ENCODE measurements at places on chromosomes 16 and 17.
A peak's percentile ranks its signal among the peaks of the same experiment; 100 is the strongest.

DNA sequence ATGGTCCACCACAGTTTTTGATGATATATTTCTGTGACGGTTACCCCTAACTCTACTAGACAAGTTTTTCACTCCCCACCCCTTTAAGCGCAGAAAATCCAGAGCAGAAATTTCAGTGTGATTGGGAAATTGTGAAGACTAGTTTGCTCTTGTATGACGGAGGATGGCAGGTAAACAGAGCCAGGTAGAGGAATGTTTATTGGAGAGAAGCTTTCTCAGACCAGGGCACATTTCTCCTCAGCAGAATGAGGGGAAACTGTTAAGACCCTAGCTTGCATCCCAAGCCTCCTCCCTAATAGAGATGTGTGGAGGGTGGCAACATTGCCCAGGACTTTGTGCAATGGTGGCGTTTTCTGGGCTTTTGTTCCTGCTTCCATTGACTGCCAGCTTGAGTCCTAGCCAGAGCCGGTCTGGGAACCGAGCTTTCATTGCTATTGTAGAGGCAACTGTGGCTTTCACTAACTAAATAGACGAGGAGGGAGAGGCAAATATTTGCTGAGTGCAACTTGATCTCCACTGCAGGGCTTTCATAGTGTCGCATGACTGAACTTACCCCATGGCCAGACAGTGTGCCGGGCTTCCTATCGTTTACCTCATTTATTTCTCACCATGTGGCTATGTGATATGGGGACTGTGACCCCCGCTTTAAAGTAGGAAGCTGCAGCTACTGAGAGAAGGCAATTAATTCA, 159.6 kb upstream of the MPHOSPH6 start:
- DNase-seq = no peak

GRCh38 chr17:45748731-45749310, 35.3 kb upstream of the CRHR1 start:
- DNase-seq = no peak

GRCh38 chr17:78132084-78132676, 1.6 kb downstream of the TMC8 start:
- no peak for DNase-seq

DNA sequence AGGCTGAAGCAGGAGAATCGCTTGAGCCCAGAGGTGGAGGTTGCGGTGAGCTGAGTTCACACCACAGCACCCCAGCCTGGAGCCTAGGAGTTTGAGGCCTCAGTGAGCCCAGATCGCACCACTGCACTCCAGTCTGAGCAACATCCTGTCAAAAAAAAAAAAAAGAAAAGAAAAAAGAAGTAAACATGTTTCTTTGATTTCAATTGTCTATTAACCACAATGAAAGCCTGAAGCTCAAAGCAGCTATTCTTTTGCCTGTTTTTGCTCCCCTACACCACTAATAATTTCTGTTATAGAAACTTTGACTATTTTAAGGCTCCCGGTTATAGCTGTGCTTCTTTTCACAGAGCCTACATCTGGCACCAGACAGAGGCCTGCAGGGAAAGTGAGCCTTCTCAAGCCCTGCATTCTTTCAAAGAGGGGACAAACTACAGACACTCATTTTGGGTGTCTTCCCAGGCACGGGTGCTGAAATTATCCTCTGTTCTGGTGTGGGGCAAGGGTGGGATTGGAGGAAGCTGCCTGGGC, 14.2 kb upstream of the SLC52A1 start:
- no peak for DNase-seq

GRCh38 chr16:9225527-9226316, 134.3 kb downstream of the HAPSTR1 start:
- DNase-seq = peak; percentile 30

- DNase-seq = no peak
Measured at GRCh38 chr17:58086953-58087352, 3.7 kb downstream of the DYNLL2 start.

DNA sequence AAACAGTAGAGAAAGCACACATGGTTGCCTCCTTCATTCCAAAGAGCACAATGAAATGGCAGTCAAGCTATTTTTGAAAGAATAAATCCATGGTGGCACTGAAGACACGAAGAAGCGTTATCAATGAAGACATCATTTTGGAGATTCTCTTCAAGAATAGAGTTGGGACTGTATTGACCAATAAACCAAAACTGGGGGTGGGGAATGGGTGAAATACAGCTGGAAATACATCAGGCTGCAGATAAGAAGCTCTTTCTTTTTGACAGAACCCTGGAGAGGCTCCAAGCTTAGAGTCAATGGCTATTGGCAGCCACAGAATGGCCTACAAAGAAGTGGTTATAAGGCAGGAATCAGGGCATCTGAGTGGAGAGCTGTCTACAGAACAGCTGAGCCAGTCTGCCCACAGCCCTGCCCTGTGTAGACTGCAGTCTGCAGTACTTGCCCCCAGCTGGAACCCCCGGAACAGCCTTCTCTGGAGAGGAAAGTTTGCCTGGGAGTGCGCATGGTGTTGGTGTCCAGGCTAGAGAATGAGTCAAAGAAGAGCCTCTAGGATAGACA, 100.4 kb downstream of the STX8 start:
- DNase-seq = no peak

- no peak for DNase-seq
Measured at GRCh38 chr17:19341211-19341631, 21.3 kb downstream of the B9D1 start.

DNA sequence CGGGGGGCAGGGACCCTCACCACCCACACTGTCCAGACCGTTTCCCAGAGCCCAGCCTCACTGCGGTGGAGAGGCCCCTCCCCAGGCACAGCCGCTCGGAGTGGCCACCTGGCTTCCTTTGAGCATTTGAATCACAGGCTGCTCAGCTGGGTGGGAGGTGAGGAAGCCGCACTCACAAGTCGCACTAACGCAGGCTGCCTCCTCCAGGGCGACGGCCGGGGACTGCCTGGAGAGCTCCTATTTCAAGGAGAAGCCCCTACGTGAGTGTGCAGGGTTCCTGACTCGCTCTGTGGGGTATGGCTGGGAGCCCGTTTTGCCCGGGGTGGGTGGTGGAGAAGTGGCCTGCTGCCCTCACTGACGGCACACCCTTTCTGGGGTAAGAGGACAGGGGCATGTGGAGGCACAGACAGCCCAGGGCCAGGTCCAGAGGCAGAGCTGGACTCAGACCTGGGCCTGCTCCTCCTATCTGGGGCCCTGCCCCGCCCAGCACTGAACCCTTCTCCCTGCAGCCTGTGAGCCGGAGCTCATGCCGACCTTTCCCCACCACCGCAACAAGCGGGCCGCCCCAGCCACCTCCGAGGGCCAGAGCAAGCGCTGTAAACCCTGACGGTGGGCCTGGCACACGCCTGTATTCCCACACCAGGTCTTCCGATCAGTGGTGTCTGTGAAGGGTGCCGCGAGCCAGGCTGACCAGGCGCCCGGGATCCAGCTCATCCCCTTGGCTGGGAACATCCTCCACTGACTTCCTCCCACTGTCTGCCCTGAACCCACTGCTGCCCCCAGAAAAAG, 6.2 kb downstream of the SPATA2L start:
- DNase-seq = no peak

- DNase-seq = no peak
Measured at GRCh38 chr17:16516594-16517051, 24.6 kb upstream of the LRRC75A start.

DNA sequence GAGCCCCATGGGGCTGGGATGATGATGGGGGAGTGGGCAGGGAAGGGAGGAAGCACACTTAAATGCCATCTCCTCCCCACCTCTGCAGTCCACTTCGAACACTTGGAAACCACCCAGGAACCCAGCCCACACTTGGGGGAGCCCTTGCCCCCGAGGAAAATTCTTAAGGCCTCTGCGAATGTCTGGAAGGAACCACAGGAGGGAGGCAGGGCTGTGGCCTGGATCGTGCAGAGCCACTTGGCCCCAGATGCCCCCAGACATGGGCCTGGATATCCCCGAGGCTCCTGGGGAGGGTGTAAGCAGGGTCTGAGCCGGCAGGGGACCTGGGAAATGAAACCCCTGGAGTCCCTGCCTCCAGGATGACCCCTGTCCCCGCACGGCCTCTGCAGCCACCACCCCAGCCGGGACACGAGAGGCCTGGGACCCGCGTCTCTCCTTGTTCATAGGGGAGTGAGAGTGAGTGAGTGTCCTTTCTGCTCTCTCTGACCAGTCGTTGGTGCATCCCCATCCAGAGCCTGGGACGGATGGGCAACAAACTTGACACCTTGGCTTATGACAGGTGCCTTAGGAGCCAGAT, 11.8 kb upstream of the MTSS2 start:
- no peak for DNase-seq

DNA sequence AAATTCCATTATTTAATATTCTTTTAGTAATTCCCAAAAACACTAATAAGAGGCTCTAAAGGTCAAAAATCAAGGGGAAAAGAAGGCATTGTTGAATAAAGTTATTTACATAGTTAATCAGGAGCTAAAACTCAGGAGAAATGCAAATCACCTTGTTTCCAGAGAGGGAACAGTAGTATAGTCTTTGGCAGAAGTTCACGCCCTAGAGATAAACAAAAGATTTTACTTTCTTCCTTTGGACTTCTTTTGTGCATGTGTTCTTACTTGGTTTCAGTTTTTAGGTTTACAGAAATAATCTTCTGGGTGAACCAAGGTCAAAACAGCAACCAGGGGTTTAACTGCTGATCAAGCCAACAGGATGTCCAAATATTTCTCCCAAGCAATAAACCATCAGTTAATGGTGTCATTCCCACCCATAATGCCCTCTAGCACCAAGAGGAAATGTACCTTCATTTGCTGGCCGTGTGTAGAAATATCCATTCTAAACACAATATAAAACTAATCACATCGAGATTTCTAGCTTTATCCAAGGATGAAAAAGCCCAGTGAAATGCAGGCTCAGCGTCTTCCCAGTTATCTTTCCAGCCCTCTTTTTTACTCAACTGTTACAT, 518.8 kb upstream of the SOX9 start:
- DNase-seq = no peak

- DNase-seq = no peak
Measured at GRCh38 chr16:9969580-9969979, 212.6 kb downstream of the GRIN2A start.

- no peak for DNase-seq
Measured at GRCh38 chr16:67782567-67783352, 23.6 kb downstream of the RANBP10 start.

GRCh38 chr16:62224646-62225209, 188.5 kb upstream of the CDH8 start:
- no peak for DNase-seq
